ENCODE measurements at places on chromosomes 6 and 20. TPM values are rescaled to one million over a fixed set of nuclear protein-coding genes. Genes with fewer than 3 reads are reported as not detected.

CD109 gene
- 3.3 TPM for total RNA-seq

- no peak for DNase-seq
Measured at GRCh38 chr6:34157236-34157830, 11.4 kb upstream of the GRM4 start.

DNA sequence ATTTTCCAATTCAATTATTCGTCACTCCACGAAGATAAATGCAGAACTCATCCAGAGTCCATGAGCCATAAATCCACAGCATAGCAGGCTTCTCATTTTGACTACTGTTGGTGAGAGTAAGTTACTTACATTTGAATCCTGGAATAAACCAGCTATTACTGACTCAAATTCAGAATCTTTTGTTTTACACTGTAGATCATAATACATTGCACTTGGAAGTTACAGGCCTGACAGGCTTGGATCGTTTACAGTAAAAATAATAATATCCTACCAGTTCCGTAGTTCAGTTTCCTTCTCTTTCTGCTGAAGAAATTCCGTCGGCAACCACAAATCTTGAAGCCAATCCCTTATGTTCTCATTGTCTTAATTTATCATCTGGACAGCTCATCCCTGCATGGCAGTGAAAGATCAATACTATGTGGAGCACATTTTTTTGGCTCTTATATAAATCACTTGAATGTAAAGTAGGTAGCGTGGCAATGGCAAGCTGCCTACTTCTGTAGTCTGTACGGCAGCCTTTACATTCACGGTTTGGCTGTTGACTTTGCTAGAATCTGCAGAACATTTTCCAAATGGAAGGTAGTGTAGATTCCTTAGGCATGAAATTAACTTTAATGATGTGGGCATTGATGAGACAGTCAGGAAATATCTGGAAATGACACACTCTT is 142.9 kb downstream of the WDR27 start:
- no peak for DNase-seq

FAM83B gene
- 5.7 TPM for total RNA-seq

GRCh38 chr20:19304886-19305415 is 92.5 kb downstream of the SLC24A3 start:
- no peak for DNase-seq

- DNase-seq = peak; percentile 24
Measured at GRCh38 chr20:61445741-61446140, 193.7 kb downstream of the CDH4 start.

GRCh38 chr6:36858407-36858981 is 16.1 kb downstream of the PPIL1 start:
- DNase-seq = peak; percentile 86
